Neural crest cell (in vitro differentiated cells): ENCODE measurements at places on chromosomes 1 and 21. TPM values are rescaled to one million over a fixed set of nuclear protein-coding genes. Genes with fewer than 3 reads are reported as not detected.

- DNase-seq = no peak
Observed at GRCh38 chr1:172292840-172293239, 127.6 kb upstream of the C1orf105 start.

- DNase-seq = peak; percentile 46
Observed at GRCh38 chr1:31811605-31812004, 4.2 kb downstream of the SPOCD1 start.

DNA sequence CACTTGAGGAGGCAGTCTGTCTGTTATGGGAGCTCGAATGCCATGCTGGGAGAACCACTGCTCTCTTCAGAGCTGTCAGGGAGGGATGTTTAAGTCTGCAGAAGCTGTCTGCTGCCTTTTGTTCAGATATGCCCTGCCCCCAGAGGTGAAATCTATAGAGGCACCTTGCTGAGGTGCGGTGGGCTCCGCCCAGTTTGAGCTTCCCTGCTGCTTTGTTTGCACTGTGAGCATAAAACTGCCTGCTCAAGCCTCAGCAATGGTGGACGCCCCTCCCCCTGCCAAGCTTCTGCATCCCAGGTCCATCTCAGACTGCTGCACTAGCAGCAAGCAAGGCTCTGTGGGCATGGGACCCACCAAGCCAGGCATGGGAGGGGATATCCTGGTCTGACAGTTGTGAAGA lies 247.5 kb downstream of the LMX1A start:
- no peak for DNase-seq

GRCh38 chr1:40896482-40896881 lies 34.3 kb upstream of the CITED4 start:
- DNase-seq = no peak

GRCh38 chr1:118589238-118589846 lies 398.8 kb downstream of the TBX15 start:
- no peak for DNase-seq

DNA sequence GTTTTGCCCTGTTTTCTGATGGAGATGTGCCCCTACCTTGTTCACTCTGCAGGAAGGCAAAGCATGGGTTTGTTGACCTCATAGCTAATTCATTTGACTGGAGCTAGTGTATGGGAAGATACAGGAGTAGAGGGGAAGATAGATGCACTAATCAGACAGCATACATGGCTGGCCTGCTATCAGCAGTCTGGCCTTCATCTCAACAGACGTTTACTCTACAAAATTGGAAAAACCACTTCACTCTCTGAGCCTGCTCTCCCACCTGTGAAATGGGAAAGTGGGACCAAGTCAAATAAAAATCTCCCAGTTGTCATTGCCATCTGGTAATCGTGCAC lies 235.2 kb upstream of the RAB4A start:
- no peak for DNase-seq

- no peak for DNase-seq
Observed at GRCh38 chr1:6183520-6183989, 3.4 kb upstream of the CHD5 start.

DNA sequence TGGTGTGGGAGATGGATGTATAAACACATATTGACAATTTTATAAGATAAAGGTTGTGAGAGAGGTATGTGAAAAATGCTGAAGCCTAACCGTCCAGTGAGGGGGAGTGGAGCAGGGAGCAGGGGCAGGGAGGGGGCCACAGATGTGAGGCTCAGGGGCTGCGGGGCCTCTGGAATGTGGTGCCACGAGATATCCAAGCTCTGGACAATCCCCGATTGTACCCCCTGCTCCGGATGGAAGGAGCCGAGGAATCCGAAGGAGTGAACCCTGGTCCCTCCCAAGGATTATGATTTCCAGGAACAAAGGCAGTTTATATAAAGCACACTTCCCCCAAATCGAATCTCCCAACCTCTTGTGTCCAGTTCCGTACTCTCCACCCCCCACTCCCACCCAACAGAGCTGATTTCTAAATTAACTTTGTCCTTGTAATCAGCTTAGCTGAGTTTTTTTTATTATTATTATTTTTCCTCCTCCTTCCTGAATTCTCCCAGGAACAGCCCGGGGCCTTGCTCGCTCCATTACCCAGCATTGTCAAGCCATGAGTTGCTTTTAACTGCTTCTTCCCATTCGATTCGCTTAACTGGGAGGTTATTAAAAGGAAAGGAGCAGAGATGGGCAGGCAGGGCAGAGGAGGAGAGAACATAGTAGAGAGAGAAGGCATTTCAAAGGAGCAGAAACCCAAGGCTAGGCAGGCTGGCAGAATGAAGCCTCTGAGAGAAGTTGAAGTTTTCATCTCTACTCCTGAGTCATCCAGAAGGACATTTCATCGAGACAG lies 9.4 kb downstream of the KIRREL1 start:
- DNase-seq = no peak

DNA sequence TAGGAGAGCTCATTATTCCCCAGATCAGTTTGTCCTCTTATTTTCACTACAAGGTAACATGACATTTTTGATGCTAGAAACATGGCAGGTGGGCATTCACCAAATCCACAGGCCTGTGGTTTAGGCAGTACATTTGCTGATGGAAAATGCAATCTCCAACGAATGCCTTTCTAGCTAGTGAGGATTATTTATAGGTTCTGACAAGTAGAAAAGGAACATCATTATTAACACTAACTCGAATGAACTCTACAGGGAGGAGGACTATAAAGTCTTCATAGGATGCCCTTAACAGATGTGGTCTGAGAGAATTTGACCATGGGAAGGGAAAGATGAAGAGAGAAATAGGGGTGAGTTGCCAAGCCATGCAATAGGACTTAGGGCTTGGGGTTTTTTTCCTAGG lies 71.5 kb upstream of the BCL10 start:
- DNase-seq = no peak

- peak; percentile 80 for DNase-seq
Observed at GRCh38 chr1:204837440-204838084, 33.1 kb upstream of the NFASC start.

Gene CA6
- not detected in 2 replicates for total RNA-seq

DNA sequence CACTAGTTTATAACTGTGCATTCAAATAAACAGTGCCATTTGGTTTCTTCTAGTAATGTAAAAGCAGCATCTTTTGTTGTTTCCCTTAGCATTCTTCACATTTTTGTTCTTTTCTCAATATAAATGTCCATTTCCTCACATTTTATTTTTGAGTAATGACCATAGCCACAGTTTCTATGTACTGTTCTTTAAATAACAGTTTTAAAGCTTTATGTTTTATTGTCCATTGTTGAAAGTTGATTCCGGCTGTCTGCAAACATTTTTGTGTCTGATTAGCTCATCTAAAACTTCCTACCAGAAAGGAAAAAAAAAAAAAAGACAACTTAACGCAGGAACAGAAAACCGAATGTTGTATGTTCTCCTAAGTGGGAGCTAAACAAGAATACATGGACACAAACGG lies 139.7 kb downstream of the MAGI3 start:
- DNase-seq = no peak

Gene OR10J5
- total RNA-seq = not detected in 2 replicates

DNA sequence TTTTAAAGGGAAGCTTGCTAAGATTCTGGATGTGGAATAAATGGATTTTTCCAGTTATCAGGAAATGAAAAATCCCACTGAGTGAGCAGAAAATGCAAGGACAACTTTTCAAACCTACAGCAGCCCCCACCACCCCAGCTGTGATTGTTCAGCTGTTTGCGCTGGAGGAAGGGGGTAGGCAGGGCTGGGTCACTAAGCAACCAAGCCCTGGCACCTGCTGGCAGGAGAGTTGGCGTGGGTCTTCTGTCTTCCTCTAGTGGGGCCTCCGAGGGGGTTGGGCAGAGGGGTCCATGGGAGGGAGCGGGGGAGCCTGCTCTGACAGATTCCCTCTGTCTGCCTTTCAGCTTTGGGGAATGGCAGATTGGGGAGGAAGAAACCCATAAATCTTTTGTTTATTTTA lies 45.3 kb downstream of the EIF2D start:
- DNase-seq = no peak

Gene CAPN9
- 2.0 and 4.0 TPM in 2 replicates for total RNA-seq

Gene RNF220
- total RNA-seq = 96.7 and 101 TPM in 2 replicates

Gene EFNA1
- total RNA-seq = 0.50 and 0.77 TPM in 2 replicates

- DNase-seq = no peak
Observed at GRCh38 chr1:113660088-113660487, 99.2 kb downstream of the PHTF1 start.

GRCh38 chr21:39105341-39105765 lies 77.9 kb downstream of the PSMG1 start:
- DNase-seq = no peak

DNA sequence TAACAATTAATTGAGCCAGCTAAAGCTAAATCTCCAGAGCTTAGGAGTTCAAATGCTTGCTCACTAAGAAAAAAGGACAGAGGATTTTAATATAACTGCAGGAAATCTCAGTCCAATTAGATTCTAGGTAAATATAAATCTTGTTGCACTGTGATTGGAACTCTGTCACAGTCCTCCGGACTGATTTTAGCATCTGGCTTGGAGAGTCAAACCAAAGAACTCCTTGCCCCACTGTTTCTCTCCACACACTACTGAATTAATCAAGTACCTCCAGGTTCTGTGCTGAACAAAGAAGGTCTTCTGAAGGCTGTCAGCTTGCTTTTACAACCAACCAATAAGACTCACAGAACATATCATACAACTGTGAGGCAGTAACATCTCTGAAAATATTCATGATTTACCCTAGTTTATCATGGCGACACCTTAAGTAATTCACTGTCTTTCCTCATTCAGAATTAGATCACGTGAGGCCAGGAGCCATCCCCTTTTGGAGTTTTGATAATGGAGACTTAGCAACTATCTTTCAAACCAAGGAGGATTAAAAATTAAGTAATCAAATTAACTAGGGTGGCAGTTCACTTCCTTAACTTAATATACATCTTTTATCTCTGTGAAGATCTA lies 176.0 kb downstream of the RERE start:
- no peak for DNase-seq

GRCh38 chr1:64849942-64850341 lies 105.1 kb downstream of the RAVER2 start:
- no peak for DNase-seq

Gene NPHS2
- total RNA-seq = not detected in 2 replicates

Gene NLRP3
- total RNA-seq = 0.07 TPM in 2 replicates

DNA sequence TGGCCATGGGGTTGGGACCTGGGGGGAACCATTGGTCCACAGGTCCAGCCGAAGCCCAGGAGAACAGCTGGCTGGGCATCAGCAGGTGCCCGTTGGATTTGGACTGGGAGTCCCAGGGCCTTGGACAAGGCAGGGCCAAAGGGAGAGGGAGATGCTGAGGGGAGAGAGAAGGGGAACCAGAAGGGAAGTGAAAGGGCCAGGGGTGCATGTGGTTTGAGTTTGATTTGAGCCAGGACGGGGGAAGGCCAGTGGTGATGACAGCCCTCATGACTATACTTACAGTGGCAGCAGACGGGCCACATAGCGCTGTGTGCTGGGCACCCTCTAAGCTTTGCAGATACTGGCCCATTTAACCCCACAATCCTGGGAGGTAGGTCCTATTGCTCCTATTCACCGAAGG lies 18.8 kb downstream of the AGRN start:
- no peak for DNase-seq

GRCh38 chr1:234065794-234066447 lies 161.4 kb downstream of the SLC35F3 start:
- peak; percentile 90 for DNase-seq

Gene C2CD2
- 12.5 and 13.0 TPM in 2 replicates for total RNA-seq

DNA sequence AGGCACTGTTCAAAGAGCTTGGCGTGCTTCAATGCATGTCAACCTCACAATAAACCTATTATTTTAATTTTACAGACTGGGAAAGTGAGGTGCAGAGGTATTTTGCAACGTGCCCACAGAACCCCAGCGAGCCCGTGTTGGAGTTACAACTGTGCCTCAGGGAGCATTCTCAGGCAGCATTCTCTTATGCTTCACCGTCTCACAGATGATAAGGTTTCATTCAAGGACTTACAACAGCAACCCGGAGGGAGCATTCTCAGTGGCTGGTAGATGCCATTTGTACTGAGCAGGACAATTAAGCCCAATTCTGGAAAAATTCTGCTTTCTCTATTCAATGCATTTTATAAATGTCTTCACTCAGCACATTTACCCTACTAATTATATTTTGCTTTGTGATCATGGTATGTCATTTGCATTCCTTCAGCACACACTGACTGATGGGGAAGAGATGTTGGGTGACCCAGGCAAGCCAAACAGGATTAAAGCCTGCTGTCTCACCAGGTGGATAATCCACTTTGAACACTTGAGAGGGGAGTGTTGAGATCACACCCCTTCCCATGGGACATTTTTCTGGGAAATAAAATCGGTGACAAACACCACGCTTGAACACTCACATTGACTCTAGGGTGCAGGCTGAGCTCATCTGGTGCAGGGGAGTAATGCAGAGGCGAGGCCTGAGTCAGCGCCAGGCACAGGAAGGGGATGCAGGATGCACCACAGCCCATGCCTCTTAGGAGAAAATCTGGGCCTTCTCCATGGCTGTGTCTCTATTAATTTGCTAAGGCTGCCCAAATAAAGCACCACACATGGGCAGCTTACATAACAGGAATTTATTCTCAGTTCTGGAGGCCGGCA lies 113.9 kb downstream of the CLIC6 start:
- no peak for DNase-seq

DNA sequence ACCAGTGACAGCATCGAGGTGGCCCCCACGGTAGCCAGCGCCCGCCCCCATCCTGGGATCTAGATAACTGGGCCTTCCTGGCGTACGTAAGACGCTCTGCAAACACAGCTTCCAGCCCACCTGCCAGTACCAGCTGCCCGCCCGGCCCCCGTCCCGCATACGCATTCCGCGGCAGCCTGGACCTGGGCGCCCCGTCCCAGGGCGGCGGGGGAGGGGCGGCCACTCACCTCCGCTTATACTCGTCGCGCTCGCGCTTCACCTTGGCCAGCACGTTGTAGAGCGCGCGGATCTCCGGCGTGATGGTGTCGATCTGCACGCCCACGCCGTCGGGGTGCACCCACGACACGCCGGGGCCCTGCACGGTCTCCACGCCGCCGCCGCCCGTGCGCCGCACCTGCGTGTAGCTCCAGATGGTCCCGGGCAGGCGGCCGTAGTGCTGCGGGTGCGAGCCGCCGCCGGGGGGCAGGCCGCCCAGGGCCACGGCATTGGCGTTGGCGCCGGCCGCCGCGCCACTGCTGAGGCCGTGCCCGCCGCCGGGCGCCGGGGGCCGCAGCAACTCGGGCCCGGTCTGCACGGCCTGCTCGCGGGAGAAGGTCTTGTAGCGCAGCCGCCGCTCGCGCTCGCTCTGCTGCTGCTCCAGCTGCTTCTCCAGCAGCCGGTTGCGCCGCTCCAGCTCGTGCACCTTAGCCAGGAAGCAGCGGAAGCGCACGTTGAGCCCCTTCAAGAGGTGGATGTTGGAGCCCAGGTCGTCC lies 859 bp downstream of the IFFO2 start:
- peak; percentile 29 for DNase-seq

- no peak for DNase-seq
Observed at GRCh38 chr1:6163191-6163972, 16.7 kb downstream of the CHD5 start.

Gene REG4
- not detected in 2 replicates for total RNA-seq

GRCh38 chr21:44291936-44292811 lies 6.5 kb downstream of the AIRE start:
- no peak for DNase-seq

- DNase-seq = no peak
Observed at GRCh38 chr21:42734323-42734971, 81.0 kb downstream of the PDE9A start.

GRCh38 chr1:241532162-241532531 lies at the start of gene KMO:
KMO (plus strand) TSS chr1:241532378; CDS start chr1:241532445, 67 bp downstream.
- no peak for DNase-seq

Gene PBX1
- 68.9 and 71.7 TPM in 2 replicates for total RNA-seq
